Activated B cell treated with CpG ODN at 0.5 μM for 24 hours (primary cell): ENCODE measurements at places on chromosomes 1 and 21. TPM values are rescaled to one million over a fixed set of nuclear protein-coding genes. Genes with fewer than 3 reads are reported as not detected.

The S1PR1 gene
- 77.7 and 85.2 TPM in 2 replicates for total RNA-seq

The IFNLR1 gene
- 38.6 and 39.2 TPM in 2 replicates for total RNA-seq

The KLHDC7A gene
- not detected in 2 replicates for total RNA-seq

The SOX13 gene
- total RNA-seq, result not detected in 2 replicates

The COL24A1 gene
- not detected in 2 replicates for total RNA-seq

The SORT1 gene
- total RNA-seq, result 0.20 and 0.37 TPM in 2 replicates

The FBLIM1 gene
- 0.15 TPM in 1 of 2 replicates, not detected in the other for total RNA-seq

GRCh38 chr1:36007741-36008140 lies 76.2 kb upstream of the TEKT2 start:
- no peak for DNase-seq

GRCh38 chr21:34988139-34988538 lies 61.0 kb downstream of the RUNX1 start:
- DNase-seq, result no peak

DNA sequence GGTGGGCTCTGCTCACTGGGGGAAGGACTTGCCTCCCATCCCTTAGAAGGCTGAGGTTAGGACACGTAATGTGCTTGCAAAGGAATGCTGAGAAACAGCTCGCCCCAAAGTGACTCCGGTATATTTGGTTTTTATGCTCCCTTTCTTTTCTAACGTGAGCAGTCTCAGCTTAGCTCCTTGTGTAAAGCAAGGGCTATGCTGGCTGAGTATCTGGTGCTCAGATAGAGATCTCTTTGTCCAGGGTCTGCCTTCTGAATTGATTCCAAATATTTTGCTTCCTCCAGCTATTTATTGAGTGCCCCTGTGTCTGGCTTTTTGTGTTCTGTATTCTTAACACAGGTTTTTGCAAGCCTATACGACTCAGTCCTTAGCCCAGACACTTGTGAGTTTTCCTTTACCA lies 94.5 kb upstream of the ARTN start:
- DNase-seq, result no peak

DNA sequence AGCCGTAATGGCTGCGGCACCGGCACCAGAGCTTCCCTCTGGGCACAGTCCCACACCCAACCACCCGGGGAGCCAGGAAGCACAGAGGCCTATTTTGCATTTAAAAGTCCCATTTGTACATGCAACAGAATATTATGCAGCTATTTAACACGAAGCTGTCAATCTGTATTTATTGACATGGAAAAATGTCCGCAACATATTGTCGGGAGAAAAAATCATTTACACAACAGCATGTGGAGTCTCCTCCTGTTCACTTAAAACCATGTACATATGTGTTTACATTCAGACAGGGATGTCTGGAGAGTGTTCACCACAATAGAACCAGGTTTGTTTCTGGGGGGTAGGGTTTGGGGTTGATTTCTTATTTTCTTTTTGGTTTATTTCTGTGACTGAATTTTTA lies 63.4 kb upstream of the GRIK3 start:
- no peak for DNase-seq

DNA sequence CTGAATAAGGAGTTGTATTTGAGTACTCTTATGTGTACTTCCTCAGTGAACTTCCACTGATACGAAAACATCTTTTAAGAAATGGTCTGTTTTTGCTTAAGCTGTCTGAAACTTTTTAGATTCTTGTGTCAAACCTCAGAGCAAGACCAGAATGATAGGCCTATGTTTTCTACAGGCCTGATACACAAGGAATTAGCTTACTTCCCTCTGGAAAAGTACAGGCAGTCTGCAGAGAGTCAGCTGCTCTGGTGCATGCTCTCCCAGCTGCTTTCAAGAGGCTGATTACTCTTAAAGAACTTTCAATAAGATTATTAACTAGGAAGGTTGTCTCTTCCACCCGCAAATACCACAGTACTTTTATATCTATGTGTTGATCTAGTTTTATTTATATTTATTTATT lies 9.5 kb downstream of the SNX27 start:
- no peak for DNase-seq

DNA sequence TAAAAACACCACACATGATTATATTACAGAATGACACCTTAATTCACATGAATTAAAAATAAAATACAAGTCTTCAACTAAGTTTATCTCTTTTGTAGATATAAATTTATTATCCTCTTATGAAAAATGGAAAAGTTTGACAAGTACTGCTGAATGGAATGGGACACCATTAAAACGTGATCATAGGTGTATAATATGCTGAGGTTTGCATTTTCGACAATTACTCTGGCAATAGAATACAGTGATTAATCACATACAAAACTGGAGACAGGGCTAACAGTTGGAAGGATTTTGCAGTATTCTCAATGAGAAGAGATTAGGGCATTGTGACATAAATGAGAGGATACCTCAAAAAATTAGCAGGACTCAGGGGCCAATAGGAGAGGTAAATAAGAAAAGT lies 17.1 kb upstream of the PLPPR4 start:
- DNase-seq, result no peak

DNA sequence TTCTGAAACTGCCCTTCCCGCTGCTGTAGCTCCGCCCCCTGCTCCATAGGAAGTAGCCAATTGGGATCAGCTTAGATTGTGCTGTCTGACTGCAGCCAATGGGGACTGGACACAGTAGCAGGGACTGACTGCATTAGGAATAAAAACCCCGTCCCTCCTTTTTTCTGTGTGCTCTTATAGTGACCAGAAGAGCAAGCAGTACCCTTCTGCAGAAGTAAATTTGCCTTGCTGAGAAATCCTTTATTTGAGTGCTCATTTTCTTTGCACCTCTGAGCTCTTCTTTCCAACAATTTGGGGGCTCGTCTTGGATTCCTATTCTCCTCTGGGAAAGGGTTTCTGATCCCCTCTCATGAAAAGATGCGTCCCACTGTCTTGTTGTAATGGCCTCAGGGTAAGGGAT lies 16.2 kb downstream of the OR2L13 start:
- no peak for DNase-seq
